ENCODE measurements at places on chromosomes 1 and 21.

GRCh38 chr21:32173121-32173724, 105.6 kb downstream of the MIS18A start:
- DNase-seq, result no peak

- DNase-seq, result no peak
Observed at GRCh38 chr1:62448221-62448933, 11.5 kb downstream of the USP1 start.

- DNase-seq, result no peak
Observed at GRCh38 chr1:176515310-176515709, 52.3 kb downstream of the PAPPA2 start.

- DNase-seq, result peak; percentile 91
Observed at GRCh38 chr1:211613108-211613947, 34.4 kb upstream of the SLC30A1 start.

GRCh38 chr1:150596976-150597375, 17.6 kb upstream of the MCL1 start:
- DNase-seq, result no peak

DNA sequence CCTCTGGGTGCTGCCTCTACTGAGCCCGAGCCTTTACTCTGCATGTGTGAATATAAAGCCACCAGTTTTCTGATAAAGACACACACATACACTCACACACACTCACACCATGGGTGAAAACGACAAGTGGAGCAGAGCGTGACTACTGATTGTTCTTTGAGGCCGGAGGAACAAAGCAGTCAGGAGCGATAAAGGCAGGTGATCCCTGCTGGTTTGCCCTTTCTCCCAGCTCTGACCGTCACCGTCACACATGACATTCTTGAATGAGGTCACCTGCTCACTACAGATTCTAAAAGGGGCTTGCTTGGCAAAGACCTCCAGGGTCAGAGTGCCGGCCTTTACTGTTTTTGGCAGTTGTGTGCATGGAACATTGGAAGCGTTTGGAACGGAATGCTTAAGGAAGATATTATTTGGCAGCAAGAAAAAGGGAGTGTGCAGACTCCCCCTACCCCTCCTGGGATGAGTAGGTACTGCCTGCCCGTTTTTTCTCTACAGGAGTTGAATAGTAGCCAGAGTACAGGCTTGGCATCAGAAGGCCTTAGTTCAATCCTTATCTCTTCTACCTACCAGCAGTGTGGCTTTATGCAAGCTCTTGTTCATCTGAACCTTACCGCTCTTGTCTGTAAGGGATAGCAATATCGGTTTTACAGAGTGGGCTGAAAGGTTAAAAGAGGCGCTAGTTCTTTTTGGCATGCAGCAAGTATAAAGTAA, 79.7 kb downstream of the PBX1 start:
- DNase-seq, result no peak

DNA sequence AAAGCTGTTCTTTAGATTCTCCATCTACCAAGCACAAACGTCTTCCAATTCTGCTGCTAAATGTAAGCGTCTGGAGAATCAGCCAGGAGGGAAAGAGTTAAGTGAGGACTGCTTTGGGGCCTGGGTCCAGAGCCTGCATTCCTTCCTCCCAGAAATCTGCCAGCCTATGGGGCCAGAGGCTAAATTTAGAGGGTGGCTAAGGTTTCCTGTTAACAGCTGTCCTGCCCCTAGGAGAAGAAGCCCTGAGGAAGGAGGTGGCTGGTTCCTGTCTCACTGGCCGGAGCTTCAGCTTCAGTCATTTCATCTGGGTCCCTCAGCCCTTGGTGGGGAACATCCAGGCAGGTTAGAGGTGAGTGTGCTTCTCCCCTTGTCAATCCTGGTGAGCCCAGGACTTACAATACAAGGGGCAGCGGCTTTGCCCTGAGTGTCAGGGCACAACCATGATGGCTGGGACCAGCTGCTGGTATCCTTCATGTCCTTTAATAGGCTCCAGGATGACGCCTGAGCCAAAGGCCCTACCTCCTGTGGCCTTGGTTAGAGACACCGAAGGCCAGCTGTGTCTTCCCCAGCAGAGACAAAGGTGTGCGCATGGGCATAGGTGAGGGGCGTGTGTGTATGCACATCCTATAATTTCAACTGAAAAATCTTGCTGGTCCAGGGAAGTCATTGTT, at the start of gene STYXL2:
STYXL2 (plus strand) TSS at position 230 of the 671 bp plus-strand sequence. CDS start 775 bp downstream, outside the sequence.
- DNase-seq, result no peak

DNA sequence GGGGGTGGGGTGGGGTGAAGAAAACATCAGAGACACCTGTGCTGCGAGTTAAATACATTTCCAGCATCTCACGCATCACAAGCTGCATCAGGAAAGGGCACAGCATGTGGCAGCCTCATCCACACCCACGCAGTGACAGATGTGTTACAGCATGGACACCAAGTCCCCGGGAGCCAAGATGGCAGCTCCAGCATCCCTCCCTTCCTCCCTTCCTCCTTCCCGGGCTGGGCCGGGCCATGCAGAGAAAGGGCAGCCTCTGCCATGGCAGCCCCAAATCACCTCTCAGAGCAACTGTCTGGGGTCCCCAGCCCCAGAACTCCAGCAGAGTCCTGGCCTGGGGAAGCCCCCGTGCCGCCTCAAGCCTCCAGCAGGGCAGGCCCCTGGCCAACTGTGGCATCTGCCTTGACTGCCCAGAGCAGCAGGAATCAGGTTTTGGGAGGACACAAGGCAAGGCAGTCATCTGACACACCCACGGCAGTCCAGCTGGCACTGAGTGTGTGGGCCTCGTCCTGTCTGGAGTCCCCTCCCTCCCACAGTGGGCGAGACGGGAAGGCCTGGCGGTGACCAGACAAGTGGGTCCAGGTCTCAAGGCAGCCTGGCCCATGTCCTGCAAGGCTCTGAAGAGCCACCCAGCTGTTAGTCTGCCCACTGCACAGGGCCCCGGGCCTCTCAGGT, 6.2 kb downstream of the SMIM1 start:
- no peak for DNase-seq

DNA sequence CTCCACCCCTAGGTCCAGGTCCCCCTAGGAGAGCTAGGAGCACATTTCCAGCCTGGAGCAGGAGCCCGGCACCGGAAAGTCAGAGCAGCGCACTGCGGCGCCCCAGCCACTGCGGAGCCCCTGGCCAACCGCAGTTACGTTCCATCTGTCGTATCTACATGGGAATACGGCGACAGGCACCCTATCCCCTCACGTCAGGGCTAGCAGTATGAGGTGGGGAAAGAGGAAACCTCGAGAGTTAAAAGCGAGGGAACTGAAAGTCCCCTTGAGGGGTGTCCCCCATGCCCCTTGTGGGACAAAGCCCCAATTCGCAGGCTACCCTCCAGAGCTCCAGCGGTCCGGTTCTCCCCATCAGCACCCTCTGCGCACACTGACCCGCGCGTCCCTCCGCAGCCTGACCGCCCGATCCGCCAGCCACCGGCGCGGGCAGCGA, 995 bp downstream of the COLGALT2 start:
- DNase-seq, result peak; percentile 60

Data from hepatic stellate cell (primary cell).